ENCODE measurements at places on chromosomes 7 and 10.

DNA sequence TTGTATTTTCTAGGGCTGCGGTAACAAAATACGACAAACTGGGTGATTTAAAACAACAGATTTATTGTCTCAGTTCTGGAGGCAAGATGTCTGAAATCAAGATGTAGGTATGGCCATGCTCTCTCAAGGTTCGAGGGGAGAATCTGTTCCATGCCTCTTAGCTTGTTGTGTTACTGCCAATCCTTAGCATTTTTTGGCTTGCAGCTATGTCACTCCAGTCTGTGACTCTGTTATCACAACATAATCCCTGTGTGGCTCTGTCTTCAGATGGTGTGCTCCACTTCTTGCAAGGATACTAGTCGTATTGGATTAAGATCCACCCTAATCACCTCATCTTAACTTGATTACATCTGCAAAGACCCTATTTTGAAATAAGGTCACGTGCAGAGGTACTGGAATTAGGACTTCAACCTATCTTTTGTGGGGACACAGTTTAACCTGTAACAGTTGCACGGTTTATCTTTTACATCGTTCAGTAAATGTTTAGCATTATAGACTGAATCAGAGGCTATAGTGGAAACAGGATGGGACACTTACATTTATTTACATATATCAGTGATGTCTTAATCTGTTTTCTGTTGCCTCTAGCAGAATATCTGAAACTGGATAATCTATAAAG, 3.1 kb downstream of the C1GALT1 start:
- no peak for DNase-seq

- no peak for DNase-seq
Measured at GRCh38 chr7:28474282-28474638, 61.9 kb downstream of the CREB5 start.

- DNase-seq = no peak
Measured at GRCh38 chr7:98700533-98700932, 83.4 kb downstream of the NPTX2 start.

GRCh38 chr7:45919993-45920459, 1.0 kb downstream of the IGFBP3 start:
- no peak for DNase-seq

DNA sequence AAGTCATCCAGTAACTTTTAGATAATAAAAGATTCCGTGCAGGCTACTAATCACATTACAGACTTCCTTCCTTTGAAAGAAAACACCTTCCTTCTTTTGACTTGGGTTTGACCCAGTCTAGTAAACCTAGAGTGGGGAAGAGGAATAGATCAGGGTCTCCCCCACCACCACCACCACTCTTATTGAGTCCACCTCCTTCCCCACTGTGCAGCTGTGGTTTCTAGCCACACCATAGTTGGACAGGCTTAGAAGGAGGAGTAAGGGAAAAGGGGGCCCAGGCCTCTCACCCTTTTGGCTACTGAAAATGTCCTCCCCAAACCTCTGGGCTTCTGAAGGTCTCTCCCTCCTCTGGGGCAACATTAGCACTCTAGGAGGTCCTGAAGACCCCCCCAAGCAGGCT, 372.7 kb downstream of the CALN1 start:
- DNase-seq = no peak

All from C1 segment of cervical spinal cord (tissue), 14 donors.